LNCaP clone FGC (cell line): ENCODE measurements at places on chromosomes 1 and 21.

DNA sequence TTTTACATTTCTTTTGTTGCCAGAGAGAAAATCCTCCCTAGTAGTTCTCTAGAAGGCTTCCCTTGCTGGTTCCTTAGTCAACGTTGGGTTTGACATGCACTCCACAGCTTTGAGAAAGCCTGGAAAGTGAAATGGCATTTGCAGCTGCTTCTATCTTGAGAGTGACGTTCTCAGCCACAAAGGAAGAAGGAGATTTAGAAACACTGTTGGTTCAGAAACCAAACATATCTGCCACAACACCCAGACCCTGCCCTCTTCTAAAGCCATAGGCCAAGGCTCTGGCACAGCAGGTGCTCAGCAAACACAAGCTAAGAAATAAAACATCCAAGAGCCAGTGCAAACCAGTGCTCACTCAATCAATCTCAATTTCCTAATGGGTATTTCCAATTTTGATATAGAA, 121.4 kb downstream of the CCDC185 start:
- no peak for DNase-seq

GRCh38 chr21:45868086-45868485, 113.5 kb upstream of the COL6A1 start:
- no peak for DNase-seq

- no peak for DNase-seq
Observed at GRCh38 chr1:209534496-209535250, 48.8 kb upstream of the CAMK1G start.

GRCh38 chr1:96596226-96596922, 125.2 kb upstream of the PTBP2 start:
- no peak for DNase-seq

- DNase-seq, result peak; percentile 33
Observed at GRCh38 chr1:14113841-14114567, 414.0 kb downstream of the PRDM2 start.

DNA sequence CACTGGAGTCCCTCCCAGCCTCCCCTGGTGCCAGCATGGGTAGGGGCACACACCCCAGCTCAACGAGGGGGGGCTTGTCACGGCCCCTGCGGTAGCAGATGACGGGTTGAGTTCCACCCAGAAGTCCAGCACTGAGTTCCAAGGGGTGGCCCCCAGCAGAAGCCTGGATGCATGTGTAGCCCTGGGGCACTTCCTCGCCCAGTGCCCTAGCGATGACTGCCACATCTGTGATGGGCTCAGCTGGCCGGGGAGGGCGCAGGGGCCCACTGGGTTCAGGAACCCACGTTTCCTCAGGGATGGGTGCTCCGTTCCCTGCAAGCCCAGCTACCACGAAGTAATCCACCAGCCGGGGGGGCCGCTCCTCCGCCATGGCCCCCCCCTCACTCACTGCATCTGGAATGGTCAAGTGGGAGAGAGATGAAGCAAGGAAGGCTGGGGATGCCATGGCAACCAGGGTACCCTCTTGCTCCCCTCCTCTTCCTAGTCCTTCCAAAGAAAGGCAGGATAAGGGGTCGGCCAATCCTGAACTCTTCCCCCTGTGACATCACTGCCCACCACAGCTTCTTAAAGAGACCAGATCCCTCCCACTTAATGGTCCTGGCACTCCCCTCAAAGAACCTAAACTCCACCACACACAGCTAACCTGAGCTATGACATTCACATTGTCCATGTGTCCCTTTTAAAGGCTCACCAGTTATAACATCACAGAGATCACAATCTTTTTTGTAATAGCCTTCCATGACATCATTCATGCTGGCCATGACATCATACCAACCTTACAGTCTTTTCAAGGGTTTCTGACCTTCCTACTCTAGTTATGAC, 2.3 kb downstream of the DENND4B start:
- DNase-seq, result no peak

DNA sequence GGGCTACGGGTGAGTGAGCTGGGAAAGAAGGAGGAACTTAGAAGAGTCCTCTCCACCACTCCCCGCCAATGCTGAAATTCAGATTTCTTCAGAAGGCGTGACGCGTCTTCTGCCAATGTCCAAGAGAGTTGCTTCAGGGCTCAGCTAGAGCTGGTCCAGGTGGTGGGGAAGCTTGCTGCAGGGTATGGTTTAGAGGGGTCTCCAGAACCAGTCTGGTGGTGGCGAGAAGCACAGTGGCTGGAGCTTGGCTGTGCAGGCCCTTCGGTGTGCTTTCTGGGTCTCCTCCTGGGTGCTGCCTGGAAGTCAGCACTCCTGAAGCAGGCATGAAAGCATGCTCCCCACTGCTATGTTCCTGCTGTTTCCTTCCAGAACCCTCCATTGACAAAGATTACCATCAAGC, 387.2 kb downstream of the PTPRU start:
- no peak for DNase-seq

DNA sequence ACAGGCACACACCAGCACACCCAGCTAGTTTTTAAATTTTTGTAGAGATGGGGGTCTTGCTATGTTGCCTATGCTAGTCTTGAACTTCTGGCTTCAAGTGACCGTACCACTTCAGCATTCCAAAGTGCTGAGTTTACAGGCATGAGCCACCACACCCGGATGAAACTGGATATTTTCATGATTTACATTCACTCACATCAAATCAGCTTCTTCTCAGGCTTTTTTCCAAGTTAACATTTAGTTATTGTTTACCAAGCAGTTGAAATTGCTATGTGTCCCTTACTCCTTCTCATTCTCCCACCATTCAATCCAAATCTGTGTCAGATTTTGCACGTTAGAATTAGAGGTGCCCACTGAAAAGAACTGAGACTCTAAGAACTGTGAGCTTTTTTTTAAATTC, 18.4 kb downstream of the RIT1 start:
- no peak for DNase-seq

GRCh38 chr1:35215346-35215745, 22.4 kb upstream of the SFPQ start:
- no peak for DNase-seq

DNA sequence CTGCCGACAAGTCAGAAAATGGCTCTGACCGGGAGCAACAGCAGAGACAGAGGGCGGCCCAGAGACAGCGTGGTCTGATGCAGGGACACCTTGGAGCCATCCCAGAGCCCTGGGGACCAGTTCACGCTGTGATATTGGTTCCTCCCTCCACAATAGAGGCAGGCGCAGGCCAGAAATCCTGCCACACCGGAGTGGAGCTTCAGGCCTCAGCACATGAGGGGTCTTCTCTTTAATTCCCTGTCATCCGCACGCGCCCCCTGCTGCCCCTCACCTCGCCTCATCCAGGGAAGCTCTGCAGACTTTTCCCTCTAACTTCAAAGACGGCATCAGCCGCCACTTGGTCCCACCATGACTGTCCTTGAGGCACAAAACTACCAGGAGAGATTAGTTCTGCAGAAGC, 75.5 kb upstream of the ANGPTL1 start:
- no peak for DNase-seq

DNA sequence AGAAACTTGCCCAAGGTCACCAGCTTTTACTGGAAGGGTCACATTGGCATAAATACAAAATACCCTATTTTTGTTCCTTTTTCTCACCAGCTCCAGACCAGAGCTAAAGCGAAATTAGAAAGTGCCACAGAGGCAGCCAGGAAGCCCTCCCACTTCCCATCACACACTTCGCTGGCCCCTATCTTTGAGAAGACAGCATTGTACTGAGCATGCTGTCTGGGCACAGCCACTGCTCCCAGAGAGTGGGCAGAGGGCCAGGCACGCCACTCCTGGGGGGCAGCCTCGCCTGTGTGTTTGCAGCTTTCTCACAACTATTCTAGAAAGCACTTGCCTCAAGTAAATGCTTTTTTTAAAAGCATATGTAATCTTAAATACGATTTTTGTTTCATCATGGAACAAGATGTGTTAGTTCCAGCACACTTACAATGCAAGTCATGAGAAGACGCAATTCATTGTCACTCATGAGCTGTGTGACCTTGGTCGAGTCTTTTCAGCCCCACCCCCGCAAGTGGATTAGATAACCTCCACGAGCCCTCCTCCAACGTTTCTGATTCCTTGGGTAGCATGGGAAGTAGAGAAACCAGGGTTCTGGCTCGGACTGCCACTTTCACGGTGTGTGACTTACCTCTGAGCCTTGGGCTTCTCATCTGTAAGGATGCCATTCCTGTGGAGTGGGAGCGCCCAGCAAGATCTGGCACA, 25.7 kb upstream of the EPHA8 start:
- no peak for DNase-seq

GRCh38 chr21:15272171-15272570, 207.4 kb upstream of the NRIP1 start:
- DNase-seq, result no peak

DNA sequence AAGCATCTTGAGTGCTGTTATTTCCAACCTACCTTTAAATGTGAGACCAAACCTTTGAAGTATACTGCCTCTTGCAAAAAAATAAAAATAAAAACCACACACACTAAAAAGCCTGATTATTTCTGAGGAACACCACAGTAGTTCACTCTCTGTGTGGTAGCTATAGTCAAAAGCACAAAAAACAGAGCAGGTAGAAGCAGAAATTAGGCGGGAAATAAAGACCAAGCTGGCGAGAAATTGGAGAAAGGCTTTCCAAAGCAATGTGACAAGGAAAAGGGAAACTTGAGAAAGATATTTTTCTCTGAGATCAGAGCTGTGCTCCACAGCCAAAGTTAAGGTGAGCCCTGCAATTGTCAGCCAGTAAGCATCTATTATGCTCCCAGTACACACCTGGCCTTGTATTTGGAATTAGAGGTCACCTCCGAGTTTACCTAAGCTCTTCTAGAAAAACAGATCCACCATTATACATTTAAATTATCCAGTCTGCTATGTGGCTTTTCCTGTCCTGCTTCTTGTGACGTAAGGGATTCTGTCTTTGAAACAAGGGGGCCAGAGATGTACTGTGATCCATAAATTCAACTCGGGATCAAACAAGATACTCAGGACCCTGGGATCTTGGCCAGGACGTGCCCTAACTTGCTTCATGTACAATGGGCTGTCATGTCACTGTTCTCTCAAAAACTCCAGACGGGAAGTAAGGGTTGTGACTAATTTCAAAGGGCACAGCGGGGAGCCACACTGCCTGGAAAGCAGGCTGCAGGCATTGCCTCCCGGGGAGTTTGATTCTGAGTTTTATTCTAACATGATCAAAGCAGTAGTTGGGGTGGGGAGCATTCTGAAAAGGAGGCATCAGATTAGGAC, 39.8 kb upstream of the RAB4A start:
- no peak for DNase-seq

DNA sequence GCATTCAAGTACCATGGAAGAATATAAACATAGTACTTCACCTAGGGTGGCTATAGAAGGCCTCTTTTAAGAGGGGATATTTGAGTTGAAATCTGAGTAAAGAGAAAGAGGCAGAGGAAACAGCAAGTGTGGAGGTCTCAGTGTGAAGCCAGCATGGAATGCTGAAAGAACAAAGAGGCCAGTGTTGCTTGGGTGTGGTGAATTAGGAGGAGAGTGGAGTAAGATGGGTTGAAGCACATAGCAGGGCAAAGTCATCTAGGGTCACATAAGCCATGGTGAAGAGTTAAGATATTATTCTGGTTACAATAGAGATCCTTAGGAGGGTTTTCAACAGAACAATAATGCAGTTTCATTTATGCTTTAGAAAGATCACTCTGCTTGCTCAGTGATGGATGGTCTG, 37.5 kb downstream of the C1orf141 start:
- DNase-seq, result no peak

DNA sequence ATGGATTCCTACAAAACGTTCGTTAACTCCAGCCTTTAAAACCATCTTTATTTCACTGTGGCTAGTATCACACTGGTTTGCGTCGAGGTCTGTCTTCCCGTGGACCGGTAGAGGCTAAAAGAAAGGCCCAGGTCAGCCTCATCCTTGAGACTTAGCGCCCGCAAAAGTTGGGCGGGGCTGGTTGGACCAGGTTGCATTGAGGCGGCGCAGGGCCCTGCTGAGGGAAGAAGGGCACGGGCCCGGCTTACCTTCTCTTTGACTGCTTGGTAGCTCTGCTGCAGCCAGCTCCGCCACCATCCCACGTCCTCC, 455 bp downstream of the BSDC1 start:
- DNase-seq, result no peak

GRCh38 chr1:163422738-163423404, 101.1 kb downstream of the NUF2 start:
- no peak for DNase-seq

GRCh38 chr1:6488602-6489382, 2.7 kb downstream of the PLEKHG5 start:
- DNase-seq, result no peak

- no peak for DNase-seq
Observed at GRCh38 chr1:15620155-15620545, 2.9 kb downstream of the DDI2 start.

- no peak for DNase-seq
Observed at GRCh38 chr21:35139382-35139715, 90.2 kb upstream of the RUNX1 start.

GRCh38 chr1:71270394-71270915, 189.6 kb upstream of the ZRANB2 start:
- DNase-seq, result no peak

DNA sequence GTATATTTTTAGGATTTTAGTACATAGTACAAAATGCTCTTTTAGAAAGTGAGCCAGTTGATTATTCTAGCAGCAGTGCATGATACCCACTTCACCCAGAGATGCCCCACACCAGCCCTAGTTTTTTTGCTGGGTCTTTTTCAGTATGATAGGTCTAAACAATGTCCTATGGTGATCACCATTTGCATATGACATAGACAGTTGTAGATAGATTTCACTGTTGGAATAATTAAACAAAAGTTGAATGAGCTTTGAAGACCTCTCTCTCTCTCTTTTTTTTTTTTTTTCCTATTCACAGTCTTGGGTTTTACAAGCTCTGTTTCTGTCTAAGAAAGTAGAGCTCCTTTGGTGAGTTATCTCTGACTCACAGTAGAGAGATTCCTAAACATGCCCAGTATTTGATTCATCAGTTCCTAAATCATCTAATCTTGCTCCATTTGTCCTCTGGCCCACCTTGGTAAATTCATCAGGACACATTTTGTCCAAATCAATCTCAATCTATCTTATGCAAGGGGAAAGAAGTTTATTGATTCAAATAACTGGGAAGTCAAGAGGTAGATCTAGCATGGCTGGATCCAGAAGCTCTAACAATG, 44.7 kb upstream of the VAV3 start:
- no peak for DNase-seq

DNA sequence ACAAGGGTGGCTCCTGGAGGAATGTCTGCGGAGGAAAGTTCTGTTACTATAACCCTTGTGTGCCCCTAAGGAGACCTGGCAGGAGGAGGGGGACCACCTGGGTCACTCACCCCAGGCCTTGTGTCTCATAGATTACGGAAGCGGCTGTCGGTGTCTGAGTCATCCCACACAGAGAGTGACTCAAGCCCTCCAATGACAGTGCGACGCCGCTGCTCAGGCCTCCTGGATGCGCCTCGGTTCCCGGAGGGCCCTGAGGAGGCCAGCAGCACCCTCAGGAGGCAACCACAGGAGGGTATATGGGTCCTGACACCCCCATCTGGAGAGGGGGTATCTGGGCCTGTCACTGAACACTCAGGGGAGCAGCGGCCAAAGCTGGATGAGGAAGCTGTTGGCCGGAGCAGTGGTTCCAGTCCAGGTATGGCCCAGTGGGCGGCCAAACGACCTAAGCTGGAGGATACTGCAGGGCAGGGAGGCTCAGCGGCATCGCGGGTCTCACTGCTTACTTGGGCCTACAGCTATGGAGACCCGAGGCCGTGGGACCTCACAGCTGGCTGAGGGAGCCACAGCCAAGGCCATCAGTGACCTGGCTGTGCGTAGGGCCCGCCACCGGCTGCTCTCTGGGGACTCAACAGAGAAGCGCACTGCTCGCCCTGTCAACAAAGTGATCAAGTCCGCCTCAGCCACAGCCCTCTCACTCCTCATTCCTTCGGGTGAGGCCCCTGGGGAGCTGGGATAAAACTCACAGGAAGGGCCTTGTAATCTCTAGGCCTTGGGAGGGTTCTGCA, 101.4 kb downstream of the PIK3R3 start:
- DNase-seq, result no peak
